NCI-H2029 treated with DMSO at 0.1 percent for 48 hours (cell line): ENCODE measurements at places on chromosomes 1 and 21.

- peak; percentile 55 for DNase-seq
Measured at GRCh38 chr21:34845521-34846451, 177.0 kb downstream of the CLIC6 start.

DNA sequence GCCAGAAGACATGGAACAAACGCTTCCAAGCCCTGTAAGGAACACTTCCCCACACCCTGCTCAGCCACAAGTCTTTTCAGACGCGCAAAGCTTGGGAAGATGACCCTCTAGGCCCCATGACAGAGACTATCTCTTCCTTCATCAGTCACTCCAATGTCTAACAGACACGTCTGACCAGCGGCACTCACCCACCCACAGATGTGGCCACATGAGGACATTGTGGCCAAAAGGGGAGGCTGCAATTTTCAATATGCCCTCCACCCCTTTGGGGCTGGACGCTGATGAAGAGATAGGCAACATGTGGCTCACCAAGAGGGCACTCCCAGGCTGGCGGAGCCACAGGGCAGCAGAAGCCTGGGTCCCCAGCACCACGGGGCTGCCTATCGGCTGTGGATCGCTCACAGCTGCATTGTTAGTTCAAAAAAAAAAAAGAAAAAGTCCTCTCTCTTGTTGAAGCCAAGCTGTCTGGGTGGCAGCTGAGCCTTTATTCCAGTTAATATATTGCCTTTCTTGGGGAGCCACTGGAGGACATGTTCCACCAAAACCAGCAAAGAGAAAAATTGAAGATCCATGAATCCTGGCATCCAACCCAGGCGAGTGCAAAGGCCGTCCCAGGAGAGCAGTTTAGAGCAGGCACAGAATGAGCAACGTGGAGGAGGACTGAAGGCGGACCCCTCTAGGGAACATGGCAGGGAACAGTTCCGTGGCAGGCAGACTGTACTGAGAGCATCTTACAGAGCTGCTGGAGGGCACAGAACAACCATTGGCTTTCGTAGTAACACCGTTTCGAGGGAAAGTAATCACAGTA is 52.7 kb upstream of the GPR153 start:
- no peak for DNase-seq

DNA sequence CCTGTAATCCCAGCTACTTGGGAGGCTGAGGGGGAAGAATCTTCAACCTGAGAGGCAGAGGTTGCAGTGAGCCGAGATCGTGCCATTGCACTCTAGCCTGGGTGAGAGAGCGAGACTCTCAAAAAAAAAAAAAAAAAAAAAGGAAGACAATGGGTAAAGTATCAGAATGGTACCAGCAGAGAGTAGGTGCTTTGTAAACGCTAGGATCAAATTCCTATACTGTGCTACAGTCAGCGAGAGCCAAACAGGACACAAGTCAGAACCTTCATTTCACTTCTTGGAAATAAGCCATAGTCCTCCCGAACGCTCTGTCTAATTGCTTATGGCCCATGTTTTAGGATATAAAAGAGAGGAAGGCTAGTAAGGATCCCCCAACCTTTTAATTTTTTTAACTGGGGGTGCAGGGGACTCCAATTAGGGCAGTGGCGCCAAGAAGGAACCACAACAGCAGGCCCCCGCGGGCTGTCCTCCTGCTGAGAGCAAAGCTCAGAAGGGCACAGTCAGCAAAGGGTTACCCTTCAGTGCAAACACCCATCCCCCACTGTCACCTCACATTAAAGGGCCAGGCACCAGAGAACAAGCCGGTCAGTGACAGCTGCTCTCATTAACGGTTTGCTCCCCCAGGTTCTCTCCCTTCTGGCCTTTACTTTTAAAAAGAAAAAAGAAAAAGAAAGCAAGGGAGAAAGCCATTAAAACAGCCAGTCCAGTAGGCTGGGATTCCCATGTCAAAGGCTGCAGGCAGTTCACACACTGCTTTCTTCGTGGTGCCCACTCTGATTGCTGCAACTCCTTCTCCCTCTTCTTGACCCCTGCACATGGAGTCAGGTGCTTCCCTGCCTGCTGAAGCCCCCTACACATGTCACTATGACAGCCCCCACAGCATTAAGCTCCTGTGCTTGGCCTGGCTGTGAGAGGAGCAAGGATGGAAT is 69.4 kb downstream of the PLPP3 start:
- DNase-seq, result no peak

- DNase-seq, result no peak
Measured at GRCh38 chr21:42533963-42534355, 20.3 kb downstream of the SLC37A1 start.

GRCh38 chr1:32861904-32862695 is 8.6 kb downstream of the FNDC5 start:
- no peak for DNase-seq

DNA sequence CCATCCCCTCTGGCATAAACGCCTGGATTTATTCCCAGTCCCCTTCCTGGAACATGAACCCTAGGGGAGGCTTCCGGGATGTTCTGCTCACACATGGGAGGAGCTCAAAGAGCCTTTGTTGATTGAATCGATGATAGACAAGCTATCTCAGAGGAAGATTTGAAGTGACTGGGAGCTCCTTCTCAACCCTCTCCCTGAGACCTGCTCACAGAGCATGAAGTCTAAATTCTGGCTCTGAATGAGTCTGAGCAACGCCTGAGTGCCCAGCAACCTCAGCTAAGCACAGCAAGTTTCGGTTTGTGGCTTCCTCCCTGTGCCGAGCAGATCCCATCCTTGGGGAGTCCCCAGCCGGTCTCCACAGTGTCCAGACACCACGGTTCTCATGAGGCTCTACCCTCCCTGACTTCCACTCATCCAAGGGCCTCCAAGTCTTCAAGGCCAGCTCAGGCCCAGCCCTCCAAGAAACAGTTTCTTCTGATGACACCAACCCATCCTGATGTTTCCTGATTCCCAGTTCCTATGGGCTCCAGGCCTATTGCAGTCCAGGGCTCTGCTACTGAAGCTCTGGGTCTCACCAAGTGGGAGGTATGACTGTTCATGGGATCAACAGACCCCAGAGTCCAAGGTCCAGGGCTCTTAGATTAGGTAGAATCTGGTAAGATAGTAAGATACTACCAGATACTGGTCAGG is 190.8 kb downstream of the DYRK1A start:
- no peak for DNase-seq

DNA sequence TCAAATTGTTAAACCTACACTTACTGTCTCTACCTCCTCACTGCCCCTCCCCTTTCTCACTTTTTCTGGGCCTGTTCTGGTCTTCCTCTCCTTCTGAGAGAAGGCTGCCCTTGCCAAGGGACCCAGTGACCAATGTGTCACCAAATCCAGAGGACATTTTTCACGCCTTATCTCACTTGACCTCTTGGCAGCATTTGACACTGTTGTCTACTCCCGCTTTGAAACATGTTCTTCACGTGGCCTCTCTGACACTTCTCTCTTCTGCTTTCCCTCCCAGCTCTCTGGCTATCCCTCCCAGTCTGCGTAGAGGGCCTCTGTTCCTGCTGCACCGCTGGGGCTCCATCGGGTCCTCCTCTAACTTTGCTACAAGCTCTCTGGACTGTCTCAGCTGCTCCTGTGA is 25.3 kb downstream of the KCNQ4 start:
- DNase-seq, result no peak

GRCh38 chr21:40299451-40299850 is 432.2 kb downstream of the PCP4 start:
- DNase-seq, result no peak

DNA sequence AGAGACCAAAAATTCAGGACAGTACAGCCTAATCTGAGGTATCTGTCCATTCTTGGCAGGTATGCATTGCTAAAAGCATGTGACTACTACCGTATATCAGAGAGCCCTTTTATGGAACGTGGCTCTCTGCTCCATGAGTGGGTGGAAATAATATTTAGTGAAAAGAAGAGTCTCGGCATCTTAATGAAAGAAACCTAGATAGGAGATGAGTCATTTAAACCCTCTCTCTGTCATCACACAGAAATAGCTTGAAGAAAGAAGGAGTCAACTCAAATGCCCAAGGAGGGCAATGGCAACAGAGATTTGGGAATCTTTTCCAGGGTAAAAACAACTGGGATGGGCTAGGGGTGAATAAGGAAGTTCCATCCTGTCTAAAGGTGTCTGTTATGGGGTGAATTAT is 528.2 kb downstream of the SMYD3 start:
- DNase-seq, result no peak

DNA sequence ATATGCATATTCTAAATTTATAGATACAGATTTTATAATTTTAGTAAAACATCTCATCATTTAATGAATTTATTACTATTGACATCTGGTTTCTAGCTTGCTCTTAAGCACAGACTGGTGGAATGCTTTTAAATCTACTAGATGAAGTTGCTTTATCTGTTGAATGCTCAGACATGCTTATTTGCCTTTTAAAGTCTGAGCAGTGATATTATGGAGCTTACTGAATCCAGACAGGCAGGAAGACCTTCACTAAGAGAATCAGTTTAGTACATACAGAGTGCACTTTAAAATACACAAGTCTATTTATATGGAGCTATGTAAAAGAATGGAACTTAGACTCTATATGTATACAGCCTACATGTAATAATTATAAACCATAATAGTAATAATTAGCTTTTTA is 16.6 kb downstream of the SDCCAG8 start:
- no peak for DNase-seq

DNA sequence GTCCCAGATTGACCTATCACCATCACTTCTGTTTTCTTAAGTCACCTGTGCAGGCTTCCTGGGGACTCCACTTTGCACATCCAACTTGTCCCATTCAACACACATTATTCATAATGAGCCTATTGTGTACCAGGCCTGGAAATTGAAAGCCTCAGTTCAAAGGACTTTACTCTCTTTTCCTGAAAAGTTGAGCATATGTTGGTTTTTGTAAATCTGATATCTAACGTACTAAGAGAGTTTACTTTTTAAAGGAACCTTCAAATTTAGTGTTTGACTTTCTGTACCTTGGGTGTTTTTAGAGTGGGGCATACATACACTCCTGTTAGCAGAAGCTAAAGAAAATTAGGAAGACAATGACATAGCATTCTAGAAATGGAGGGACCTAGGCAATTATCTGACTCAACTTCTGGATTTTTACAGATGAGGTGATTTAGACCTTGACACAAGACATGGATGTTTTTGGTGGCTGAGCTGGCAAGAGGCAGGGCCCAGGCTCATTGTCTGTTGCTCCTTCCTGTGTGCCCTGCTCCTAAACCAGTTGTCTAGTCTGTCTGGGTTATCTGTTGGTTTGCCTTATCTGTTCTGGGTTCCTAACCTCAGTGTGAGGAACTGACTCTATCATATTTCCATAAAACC is 336.5 kb downstream of the RPS6KC1 start:
- DNase-seq, result no peak

DNA sequence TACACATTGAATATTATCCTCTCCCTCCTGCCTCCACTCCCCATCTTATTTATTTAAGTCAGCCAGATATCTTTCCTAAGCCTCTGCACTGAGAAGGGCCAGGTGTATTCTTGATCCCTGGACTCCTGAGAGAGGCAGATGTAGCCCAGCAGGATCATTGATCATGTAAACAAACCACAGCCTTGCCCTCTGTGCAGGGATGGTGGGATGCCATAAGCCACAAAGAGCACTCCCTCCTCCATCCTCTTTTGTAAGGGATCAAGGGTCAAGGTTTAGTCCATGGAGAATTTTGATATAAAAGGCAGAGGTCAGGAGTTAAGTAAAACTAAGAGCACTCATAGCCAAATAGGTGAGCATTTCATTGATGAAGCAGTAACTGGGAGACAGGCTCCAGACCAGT is 17.3 kb downstream of the PHGDH start:
- no peak for DNase-seq

GRCh38 chr1:212070720-212071302 is 35.3 kb downstream of the DTL start:
- DNase-seq, result peak; percentile 3

DNA sequence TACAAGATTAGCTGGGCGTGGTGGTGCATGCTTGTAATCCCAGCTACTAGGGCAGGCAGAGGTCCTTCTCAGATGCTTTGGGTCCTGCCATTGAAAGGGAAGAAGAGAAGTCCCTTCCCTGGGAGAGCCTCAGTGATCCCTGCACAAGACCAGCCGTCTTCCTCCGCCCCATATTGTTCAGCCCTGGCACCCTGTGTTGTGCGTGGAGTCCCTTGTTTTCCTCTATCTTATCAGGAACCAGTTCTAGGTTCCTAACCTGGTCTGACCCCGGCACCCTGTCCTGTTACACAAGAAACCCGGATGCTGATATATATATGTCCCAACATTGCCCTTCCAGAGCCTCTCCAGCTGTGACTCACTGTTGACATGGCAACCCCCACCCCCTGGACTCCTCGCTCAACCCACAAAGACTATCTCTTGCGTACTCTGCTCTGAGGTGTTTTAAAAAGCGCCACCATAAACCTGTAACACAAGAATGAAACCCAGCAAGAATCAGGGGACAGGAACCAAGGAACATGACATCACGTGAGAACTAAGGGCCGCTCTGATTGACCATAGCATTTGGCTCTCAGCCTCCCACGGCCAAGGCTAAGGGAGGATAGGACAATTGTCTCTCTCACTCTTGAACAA is 4.8 kb downstream of the MX2 start:
- DNase-seq, result no peak

GRCh38 chr1:78702426-78702825 is 52.8 kb downstream of the IFI44 start:
- DNase-seq, result no peak

DNA sequence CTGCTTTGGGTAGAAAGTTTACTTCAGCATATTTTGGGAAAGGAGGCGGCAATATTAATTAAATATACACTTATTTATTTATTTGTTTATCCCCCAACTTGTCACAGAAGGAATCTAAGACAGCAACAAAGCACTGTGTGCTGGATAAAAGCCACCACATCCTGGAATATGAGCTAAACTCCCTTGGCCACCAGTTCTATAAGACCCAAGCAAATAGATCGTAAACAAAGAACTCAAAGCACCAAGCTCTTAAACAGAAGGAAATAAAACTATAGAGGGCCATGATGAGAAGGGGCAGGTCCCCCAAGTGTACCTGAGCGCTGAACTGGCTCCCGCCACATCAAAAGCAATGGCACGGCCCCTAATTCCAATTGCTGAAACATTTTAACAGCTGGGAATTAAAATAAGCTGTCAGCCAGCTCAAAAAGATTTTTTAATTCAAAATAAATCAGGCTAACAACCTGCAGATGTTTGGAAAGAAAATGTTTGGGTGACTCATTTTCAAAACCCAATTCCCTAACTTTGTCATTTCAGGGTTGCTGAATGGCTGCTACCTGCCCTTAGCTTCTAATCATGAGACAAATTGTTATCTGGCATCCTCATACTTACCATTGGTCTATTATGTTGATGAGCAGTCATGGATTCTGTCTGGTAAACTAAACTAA is 127.1 kb downstream of the SLC30A10 start:
- DNase-seq, result no peak
